SJCRH30 (cell line): ENCODE measurements at places on chromosomes 4 and X. TPM values are rescaled to one million over a fixed set of nuclear protein-coding genes. Genes with fewer than 3 reads are reported as not detected.

Gene ARL9
- total RNA-seq = 0.08 and 0.13 TPM in 2 replicates

Gene GRK4
- 3.8 and 5.9 TPM in 2 replicates for total RNA-seq

Gene GLUD2
- total RNA-seq = 0.20 and 0.35 TPM in 2 replicates

Gene CDS1
- total RNA-seq = 1.5 and 1.6 TPM in 2 replicates

Gene DACH2
- total RNA-seq = 0.10 TPM in 1 of 2 replicates, not detected in the other

Gene F8A3
- not detected in 2 replicates for total RNA-seq

Gene ARHGEF9
- total RNA-seq = 42.8 and 47.9 TPM in 2 replicates

Gene SLC10A6
- total RNA-seq = not detected in 2 replicates

DNA sequence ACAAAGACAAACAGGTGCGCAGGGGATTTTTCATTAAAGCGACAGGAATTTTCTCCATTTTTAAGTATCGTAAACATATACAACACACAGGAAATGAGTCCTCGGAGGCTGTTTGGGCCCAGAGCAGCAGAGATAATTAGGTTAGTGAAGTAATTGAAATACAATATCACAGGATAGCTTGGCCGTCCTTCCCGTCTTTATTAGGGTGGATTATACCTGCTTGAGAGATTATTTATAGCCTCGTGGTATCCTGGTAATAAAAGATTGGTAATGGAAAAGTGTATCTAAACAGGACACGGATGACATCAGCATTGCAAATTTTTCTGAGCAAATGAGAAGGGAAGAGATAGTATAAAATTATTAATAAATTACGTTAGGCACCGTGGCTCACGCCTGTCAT lies 68.2 kb downstream of the CRLF2 start:
- peak overlapping the region; percentile 30; the same call in 1 of the 2 replicates for H3K27ac ChIP-seq
- H3K27me3 ChIP-seq = no peaks in the 10 kb centered on the region
- no peaks in the 10 kb centered on the region for H3K36me3 ChIP-seq
- DNase-seq = peak; percentile 61
- no peak overlapping the region for H3K4me3 ChIP-seq
- H3K4me1 ChIP-seq = peaks cover 10% of the 10 kb centered on the region; the same call in 1 of the 2 replicates

DNA sequence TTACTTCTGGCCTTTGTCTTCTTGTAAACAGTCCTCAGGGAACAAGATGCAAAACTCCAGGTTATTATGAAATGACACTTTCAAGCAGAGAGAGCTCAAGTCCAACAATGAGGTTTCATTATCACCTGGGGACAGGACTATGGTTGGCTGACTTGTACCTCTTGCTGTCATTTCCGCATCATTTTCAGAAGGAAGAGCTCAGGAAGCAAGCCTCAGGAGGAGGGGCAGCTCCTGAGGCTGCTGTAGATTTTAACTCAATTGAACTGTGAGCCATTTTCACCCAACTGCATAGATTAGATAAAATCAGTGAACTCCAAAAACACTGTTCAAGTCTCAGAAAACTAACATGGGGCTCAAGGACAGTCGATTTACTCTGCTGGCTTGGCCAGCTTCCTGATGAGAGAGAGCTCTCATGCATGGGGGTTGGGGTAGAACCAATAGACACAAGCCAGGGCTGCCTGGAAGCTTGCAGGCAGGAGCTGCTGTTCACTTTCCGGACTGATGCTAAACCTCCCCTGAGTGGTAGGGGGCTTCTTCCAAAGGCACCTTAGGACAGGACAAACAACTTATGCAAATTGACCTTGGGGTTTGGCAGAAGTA lies 23.6 kb downstream of the TMEM255A start:
- DNase-seq = no peak
- H3K4me1 ChIP-seq = no peaks in the 10 kb centered on the region
- no peak overlapping the region for H3K4me3 ChIP-seq
- no peaks in the 10 kb centered on the region for H3K36me3 ChIP-seq
- peaks cover 24% of the 10 kb centered on the region; the same call in 1 of the 2 replicates for H3K27me3 ChIP-seq

DNA sequence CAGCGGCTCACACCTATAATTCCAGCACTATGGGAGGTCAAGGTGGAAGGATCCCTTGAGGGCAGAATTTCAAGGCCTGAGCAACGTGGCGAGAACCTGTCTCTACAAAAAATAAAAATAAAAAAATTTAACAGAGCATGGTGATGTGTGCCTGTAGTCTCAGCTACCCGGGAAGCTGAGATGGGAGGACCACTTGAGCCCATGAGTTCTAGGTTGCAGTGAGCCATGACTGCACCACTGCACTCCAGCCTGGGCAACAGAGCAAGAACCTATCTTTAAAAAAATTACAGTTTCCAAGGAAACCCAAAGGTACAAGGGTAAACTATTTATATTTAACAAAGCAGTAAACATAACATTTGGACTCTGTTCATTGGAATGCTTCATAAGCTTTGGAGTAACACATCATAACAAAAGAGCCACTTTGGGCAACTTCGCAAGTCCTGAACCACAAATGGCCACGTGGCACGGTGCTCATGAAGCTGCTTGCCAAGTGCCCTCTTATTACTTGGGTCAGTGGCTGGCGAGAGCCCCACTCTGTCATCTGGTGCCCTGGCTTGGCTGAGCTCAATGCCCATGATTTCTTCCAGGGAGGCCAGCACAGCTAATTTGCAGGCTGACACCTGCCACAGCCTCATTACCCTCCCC lies 165.6 kb downstream of the SH3KBP1 start:
- no peak overlapping the region for H3K27ac ChIP-seq
- no peak overlapping the region for H3K4me3 ChIP-seq
- DNase-seq = no peak
- H3K36me3 ChIP-seq = no peaks in the 10 kb centered on the region

DNA sequence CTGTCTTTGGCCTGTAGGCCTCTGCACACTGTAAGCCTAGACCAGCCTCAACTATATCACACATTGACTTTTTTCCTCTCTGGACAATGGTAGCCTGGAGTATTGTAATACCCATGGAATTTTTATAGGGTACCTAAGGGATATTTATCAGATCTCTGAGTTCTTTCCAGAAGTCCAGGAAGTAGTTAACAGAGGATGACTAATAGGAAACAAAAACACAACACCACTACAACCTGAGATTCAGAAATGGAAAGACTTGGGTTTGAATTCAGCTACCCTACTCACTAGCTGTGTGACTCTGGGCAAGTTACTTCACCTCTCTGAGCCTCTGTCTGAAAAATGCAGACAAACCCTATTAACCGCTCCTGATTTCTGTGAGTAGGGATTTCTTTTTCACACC lies 7.7 kb upstream of the STX18 start:
- no peak for DNase-seq
- H3K4me1 ChIP-seq = no peaks in the 10 kb centered on the region
- no peak overlapping the region for H3K27ac ChIP-seq
- H3K27me3 ChIP-seq = no peaks in the 10 kb centered on the region

- no peak overlapping the region for H3K4me3 ChIP-seq
- DNase-seq = peak; percentile 7
- peak overlapping the region; percentile 7; the same call in 1 of the 2 replicates for H3K27ac ChIP-seq
Measured at GRCh38 chr4:91448668-91449330, 855.0 kb upstream of the GRID2 start.

- no peaks in the 10 kb centered on the region; the same call in 1 of the 2 replicates for H3K36me3 ChIP-seq
- H3K4me3 ChIP-seq = no peak overlapping the region
- no peaks in the 10 kb centered on the region for H3K27me3 ChIP-seq
- DNase-seq = no peak
- H3K27ac ChIP-seq = no peak overlapping the region
Measured at GRCh38 chrX:19624739-19625138, 109.4 kb upstream of the MAP3K15 start.

DNA sequence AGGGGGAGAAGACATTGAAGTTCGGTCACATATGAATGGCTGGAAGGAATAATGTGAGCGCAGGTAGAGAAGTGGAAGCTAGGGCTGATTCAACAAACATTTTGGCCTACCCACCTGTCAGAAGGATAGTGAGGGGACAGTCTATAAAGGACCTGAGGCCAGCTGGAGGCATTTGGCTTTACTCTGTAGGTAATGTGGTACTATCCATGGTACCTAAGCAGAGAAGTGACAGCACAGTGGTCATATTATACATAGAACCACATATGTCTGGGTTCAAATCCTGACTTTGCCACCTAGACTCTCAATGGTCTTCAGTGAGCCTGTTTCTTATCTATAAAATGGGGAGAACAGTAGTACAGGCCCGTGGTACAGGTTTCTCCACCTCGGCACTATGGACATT lies 257.1 kb downstream of the EVC2 start:
- H3K27me3 ChIP-seq = 0 out of 2 replicates have a peak, but pooled peaks cover 5% of the 10 kb centered on the region
- no peak for DNase-seq
- no peaks in the 10 kb centered on the region for H3K36me3 ChIP-seq

DNA sequence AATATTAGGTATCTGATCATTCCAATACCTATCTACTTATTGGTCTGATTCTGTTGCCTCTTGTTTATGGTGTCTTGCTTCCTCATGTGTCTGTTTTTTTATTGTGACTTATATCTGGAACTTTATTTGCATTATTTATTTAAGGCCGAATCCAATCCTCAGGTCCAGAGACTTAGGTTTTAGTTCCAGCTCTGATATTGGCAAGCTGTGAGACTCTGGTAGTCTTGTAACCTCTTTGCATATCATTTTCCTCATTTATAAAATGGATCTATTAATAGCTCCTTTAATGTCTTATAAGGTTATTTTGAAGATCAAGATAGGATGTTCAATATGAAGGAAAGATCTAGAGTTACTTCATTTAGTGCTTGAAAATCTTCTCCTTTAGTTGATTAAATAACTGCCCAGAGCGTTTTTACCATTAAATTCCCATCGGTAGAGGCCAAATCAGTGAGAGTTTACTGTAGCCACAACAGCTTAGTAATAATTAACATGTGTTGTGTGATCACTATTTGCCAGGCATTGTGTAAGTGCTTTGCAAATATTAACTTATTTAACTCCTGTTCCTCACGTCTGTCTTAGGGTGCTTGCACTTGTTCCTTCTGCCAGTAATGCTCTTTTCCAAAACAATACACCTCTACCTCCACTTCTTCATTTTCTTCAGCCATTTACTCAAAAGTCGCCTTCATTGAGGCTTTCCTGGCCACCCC lies 82.2 kb downstream of the CC2D2A start:
- no peaks in the 10 kb centered on the region for H3K27me3 ChIP-seq
- no peak overlapping the region for H3K4me3 ChIP-seq
- no peak for DNase-seq
- H3K36me3 ChIP-seq = 0 out of 2 replicates have a peak, but pooled peaks cover 2% of the 10 kb centered on the region
- H3K27ac ChIP-seq = no peak overlapping the region

DNA sequence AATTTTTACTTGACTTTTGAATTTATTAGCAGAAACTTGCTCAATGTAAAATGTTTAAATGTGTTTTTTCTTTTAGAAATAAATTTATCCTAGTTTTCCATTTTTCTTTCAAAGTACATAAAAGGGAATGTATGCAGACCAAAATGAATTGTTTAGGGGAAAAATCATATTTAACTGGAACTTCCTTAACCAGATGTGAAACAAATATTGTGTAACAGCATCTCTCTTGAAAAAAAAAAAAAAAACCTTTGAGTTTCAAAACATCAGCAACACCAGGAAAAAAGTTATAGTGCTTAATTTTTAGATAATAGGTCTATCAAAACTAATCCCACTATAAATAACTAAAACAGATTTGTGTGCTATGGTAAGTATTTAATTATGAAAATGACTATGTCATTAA lies 14.5 kb upstream of the CCNA2 start:
- no peak for DNase-seq
- H3K4me1 ChIP-seq = no peaks in the 10 kb centered on the region
- H3K36me3 ChIP-seq = peaks cover 22% of the 10 kb centered on the region; the same call in 1 of the 2 replicates
- H3K4me3 ChIP-seq = no peak overlapping the region

GRCh38 chr4:38015886-38016515 lies 55.8 kb downstream of the PTTG2 start:
- H3K27ac ChIP-seq = no peak overlapping the region
- no peak overlapping the region for H3K4me3 ChIP-seq
- peaks cover 4% of the 10 kb centered on the region; the same call in 1 of the 2 replicates for H3K36me3 ChIP-seq

- no peak overlapping the region for H3K27ac ChIP-seq
- peak; percentile 7 for DNase-seq
- H3K4me3 ChIP-seq = no peak overlapping the region
- no peaks in the 10 kb centered on the region for H3K36me3 ChIP-seq
- H3K4me1 ChIP-seq = peaks cover 15% of the 10 kb centered on the region
- no peaks in the 10 kb centered on the region for H3K27me3 ChIP-seq
Measured at GRCh38 chr4:110904435-110905065, 281.7 kb upstream of the PITX2 start.

- H3K4me1 ChIP-seq = no peaks in the 10 kb centered on the region
- no peak overlapping the region for H3K4me3 ChIP-seq
- H3K36me3 ChIP-seq = no peaks in the 10 kb centered on the region
- no peak overlapping the region for H3K27ac ChIP-seq
- H3K27me3 ChIP-seq = no peaks in the 10 kb centered on the region
Measured at GRCh38 chrX:97860226-97860625, 976.5 kb downstream of the RPA4 start.

- no peak within 1 kb of the TSS for H3K27ac ChIP-seq
- H3K4me1 ChIP-seq = peaks cover 32% of the 10 kb centered on the region
- no peaks in the 10 kb centered on the region for H3K36me3 ChIP-seq
- peak within 1 kb of the TSS; percentile 47 for H3K4me3 ChIP-seq
- peak; percentile 51 for DNase-seq
Measured at GRCh38 chr4:3766036-3766784, at the start of gene ADRA2C. Gene ADRA2C, plus strand, starts transcription at chr4:3766385. Its CDS starts 222 bp downstream, at chr4:3766607.

DNA sequence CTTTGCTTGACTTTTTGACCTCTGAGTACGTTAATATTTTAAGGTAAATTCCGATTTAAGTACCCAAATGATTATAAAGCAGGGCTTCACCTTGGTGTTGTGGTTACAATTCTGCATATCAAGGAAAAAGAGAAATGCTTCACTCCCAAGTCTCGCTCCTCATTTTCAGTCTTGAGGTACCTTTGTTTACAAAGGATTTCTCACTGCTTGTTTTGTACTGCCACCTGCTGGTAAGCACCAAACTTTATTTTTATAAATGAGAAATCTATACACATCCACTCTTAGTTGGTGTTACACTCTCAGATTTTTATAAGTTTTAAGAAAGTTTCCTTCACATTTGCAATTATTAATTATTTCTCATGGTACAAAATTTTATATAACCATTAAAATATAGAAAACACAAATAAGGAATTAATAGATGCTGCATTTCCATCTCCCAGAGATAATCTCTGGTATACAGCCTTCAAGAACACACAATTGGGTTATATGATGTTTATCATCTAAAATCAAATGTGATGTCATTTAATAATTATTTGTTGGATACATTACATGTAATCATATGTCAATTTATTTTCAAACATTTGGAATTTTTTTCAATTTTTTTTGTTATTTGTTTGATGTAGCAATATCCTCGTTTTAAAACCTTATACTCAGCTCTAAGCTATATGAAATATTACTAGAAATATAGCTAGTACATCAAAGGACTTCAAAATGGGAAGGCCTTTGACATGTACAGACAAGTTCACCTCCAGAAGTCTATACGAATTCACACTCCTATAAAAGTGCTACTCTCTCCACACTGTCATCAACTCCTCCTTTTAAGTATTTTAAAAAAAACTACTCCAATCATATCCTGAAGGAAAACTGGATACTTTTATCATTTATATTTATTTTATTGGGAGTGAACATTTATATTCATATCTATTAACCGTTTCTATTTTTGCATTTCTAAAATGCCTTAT lies 179.9 kb downstream of the KCNIP4 start:
- H3K4me1 ChIP-seq = peaks cover 20% of the 10 kb centered on the region
- peak; percentile 75 for DNase-seq
- no peaks in the 10 kb centered on the region for H3K27me3 ChIP-seq
- no peak overlapping the region for H3K27ac ChIP-seq
- H3K36me3 ChIP-seq = no peaks in the 10 kb centered on the region
